Activated naive CD4-positive, alpha-beta T cell treated with anti-CD3 and anti-CD28 coated beads, Interleukin-2, amount 50 U/mL, for 16 hours (primary cell): ENCODE measurements at places on chromosomes 3 and 15.
A peak's percentile ranks its signal among the peaks of the same experiment; 100 is the strongest.

DNA sequence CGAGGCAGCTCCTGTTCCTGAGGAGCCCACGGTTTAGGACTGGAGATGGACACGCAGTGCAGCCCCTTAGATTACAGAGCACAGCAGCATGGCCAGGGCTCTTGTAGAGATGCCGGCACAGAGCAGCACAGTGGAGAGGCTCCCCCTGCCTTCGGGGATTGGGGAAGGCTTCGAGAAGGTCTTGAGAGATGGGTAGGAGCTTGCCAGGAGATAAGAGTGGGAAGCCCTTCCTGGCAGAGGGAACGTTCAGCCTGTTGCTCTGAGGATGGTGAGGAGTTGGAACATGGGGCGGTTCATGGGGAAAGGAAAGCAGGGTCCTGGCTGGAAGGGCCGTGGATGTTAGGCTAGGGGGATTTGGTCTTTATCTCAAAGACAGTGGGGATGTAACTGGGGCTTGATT, 10.0 kb downstream of the EPB42 start:
- no peak for DNase-seq

DNA sequence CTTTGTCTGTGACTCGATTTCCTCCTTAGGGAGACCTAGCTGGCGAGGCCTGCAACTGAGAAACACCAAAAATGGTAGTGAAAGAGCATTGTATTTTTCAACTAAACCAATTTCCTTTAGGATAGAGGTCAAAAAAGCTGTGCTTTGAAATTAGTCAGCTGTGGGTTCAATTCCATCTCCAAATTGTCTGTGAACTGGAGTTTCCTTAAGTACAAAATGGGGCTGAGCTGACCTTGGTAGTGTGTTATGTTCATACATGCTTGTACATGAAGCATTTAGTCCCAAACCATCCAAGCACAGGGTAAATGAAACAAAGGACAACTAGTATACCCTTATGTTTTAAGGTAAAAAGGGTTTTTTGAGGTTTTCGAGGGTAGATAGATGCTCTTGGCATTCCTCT, 99.3 kb downstream of the RARB start:
- DNase-seq: no peak

- DNase-seq: peak; percentile 75
Observed at GRCh38 chr3:172591876-172592771, 68.9 kb upstream of the TNFSF10 start.

DNA sequence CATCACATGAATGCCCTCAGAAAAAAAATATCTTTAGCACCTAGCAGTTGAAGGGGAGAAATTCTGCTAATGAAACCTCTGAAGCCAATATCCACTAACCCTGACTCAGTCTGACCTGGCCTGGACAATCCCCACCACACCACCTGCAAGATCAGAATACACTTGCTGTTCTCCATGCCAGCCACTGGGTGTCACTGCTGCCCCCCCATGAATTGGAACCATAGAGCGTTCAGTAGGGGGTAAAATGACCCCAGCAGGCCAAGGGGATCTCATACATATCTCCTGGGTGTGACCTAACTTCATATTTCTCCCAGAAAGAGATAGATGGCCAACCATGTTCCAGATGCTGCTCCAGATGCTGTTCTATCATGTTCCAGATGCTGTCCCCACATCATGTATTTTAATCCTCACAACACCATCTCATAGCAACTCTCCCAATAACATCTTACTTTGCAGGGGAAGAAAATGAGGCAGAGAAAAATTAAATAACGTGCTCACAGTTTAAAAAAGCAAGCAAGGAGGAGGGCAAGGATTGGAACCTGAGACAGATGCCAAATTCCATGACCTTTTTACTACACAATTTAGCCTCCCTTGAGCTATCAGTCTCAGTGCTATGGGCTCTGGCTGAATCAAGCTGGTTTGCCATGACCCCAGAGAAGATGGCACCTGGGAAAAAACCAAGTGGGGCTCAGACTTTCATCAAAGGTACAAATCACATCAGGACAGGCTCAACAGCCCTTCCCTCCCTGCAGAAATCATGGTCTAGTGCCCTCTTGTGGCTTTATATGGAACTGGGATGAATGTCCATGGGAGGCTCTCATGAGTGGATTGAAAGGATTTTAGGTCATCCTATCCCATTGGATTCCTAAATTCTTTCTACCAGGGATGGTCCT, 12.4 kb downstream of the NTRK3 start:
- no peak for DNase-seq

GRCh38 chr3:20914310-20914709, 728.3 kb upstream of the SGO1 start:
- no peak for DNase-seq
